ENCODE measurements at places on chromosomes 2 and 18.

- DNase-seq = no peak
These were observed 4.7 kb downstream of the LBH start for GRCh38 chr2:30235859-30236535.

DNA sequence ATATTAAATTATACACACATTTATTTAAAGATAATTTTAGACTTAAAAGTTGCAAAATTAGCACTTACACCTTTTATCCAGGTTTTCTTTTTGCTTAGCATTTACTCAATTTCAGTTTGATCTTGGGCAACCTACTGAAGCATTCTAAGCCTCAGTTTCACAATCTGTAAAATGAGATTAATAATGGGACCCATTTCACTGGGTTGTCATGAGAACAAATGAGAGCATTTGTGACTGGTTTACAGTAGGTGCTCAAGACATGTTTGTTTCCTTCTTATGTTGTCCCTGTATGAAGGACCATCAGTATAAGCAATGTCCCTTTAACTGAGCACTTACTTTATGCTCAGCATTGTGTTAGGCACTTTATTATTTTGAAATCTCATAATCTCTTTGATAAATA lies 4.8 kb upstream of the FBLN7 start:
- no peak for DNase-seq

- DNase-seq = no peak
These were observed 159.9 kb downstream of the ACTR3 start for GRCh38 chr2:114049826-114050225.

DNA sequence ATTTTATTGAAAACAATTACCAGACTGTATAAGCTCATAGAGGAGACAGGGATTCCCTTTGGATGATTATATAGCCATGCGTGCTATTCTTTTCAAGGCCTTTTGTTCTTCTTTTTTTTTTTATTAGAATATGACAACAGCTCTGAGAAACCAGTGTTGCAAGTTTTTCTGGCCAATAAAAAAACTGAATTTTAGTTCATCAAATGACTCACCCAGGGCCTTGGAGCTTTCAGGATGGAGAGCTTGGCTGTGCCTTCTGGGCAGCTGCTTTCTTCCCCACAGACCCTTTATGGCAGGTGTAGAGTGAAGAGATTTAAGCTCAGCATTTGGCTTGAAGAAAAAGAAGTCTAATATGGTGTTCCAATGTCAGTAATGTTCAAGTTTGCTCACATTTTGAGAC lies 497.9 kb upstream of the FANCL start:
- DNase-seq = no peak

- DNase-seq = no peak
These were observed 128.2 kb upstream of the CXCR4 start for GRCh38 chr2:136246086-136246669.

DNA sequence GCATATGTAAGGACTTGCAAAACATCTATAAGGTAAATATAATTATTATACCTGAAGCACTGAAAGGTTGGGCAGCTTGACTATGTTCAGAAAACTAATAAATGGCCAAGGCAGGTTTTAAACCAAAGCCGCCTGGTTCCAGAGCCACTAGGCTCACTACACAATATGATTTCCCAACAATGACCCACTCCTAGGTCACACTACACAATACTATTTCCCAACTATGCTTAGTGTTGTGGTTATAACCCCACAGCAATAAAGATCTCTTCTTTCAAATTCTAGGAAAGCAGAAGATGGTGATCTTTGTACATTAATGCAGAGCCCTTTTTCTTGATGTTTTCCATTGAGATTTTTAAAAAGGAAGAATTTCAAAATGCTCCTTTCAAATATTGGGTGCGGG lies 180.4 kb downstream of the CYRIA start:
- no peak for DNase-seq

All from NCI-H2171 (cell line).